Panc1 (cell line): ENCODE measurements at places on chromosomes 1 and 21. TPM values are rescaled to one million over a fixed set of nuclear protein-coding genes. Genes with fewer than 3 reads are reported as not detected.

GRCh38 chr21:31088474-31088751 lies 50.1 kb upstream of the KRTAP19-8 start:
- H3K27me3 ChIP-seq, result no peaks in the 10 kb centered on the region
- H3K36me3 ChIP-seq, result no peaks in the 10 kb centered on the region
- no peak overlapping the region for H3K27ac ChIP-seq

DNA sequence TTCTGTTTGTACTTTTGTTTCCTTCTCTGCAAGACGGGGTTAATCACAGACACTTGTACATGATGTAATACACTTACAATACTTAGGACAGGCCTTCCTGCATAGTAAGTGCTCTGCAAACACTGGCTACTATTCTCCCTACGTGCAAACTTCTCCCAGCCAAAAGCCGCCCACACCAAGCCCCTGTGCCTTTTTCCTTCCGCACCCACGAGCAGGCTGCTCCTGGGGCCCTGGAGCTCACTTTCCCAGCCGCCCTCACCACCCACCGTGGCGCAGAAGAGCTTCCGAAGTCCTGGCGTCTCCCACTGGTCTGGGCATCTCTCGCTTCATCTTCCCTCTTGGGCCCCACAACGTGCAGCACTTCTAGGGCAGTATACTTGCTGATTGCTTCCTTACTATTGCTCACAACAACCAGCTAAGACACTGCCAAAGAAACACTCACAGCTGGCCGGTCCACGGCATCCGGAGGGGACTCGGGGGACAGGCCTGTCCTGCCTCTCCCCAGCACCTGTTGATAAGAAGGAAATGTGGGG lies 22.5 kb upstream of the GPR157 start:
- H3K27ac ChIP-seq, result no peak overlapping the region
- no peak for DNase-seq
- H3K4me3 ChIP-seq, result no peak overlapping the region
- no peaks in the 10 kb centered on the region for H3K36me3 ChIP-seq
- H3K4me1 ChIP-seq, result no peaks in the 10 kb centered on the region

SPRR4 gene
- total RNA-seq, result not detected

- H3K4me3 ChIP-seq, result no peak overlapping the region
- H3K27me3 ChIP-seq, result no peaks in the 10 kb centered on the region
Observed at GRCh38 chr1:16124377-16125087, 31.3 kb downstream of the EPHA2 start.

GRCh38 chr21:25963181-25963580 lies 207.4 kb downstream of the APP start:
- H3K4me1 ChIP-seq, result peaks cover 11% of the 10 kb centered on the region
- H3K36me3 ChIP-seq, result peaks cover 10% of the 10 kb centered on the region
- DNase-seq, result peak; percentile 55
- H3K27me3 ChIP-seq, result no peaks in the 10 kb centered on the region
- no peak overlapping the region for H3K4me3 ChIP-seq

- no peaks in the 10 kb centered on the region for H3K36me3 ChIP-seq
- H3K27me3 ChIP-seq, result no peaks in the 10 kb centered on the region
- H3K4me3 ChIP-seq, result no peak overlapping the region
- no peaks in the 10 kb centered on the region for H3K4me1 ChIP-seq
- H3K27ac ChIP-seq, result no peak overlapping the region
- DNase-seq, result no peak
Observed at GRCh38 chr1:217017165-217017564, 293.9 kb upstream of the ESRRG start.

- no peak overlapping the region for H3K27ac ChIP-seq
- H3K36me3 ChIP-seq, result no peaks in the 10 kb centered on the region
- no peaks in the 10 kb centered on the region for H3K4me1 ChIP-seq
Observed at GRCh38 chr1:95176861-95177260, 57.1 kb upstream of the RWDD3 start.

- H3K27ac ChIP-seq, result peak overlapping the region; percentile 100
- H3K4me3 ChIP-seq, result peak overlapping the region; percentile 69; the same call in 1 of the 2 replicates
- DNase-seq, result no peak
- H3K36me3 ChIP-seq, result peaks cover 5% of the 10 kb centered on the region; the same call in 1 of the 2 replicates
Observed at GRCh38 chr1:50975436-50975835, 5.4 kb downstream of the CDKN2C start.

FCRLB gene
- 0.41 TPM for total RNA-seq

LRRC71 gene
- total RNA-seq, result 0.77 TPM

NLRP3 gene
- total RNA-seq, result 0.33 TPM

- H3K27ac ChIP-seq, result no peak overlapping the region
- no peak for DNase-seq
- no peaks in the 10 kb centered on the region for H3K27me3 ChIP-seq
- no peaks in the 10 kb centered on the region for H3K4me1 ChIP-seq
- no peaks in the 10 kb centered on the region for H3K36me3 ChIP-seq
Observed at GRCh38 chr1:199170711-199171110, 531.9 kb downstream of the PTPRC start.

- H3K4me3 ChIP-seq, result no peak overlapping the region
- H3K36me3 ChIP-seq, result no peaks in the 10 kb centered on the region
- no peaks in the 10 kb centered on the region for H3K4me1 ChIP-seq
- H3K27ac ChIP-seq, result no peak overlapping the region
- DNase-seq, result no peak
Observed at GRCh38 chr1:159121526-159121925, 45.0 kb upstream of the AIM2 start.

ZMYND12 gene
- total RNA-seq, result 0.57 TPM

NID1 gene
- total RNA-seq, result 89.3 TPM

ALX3 gene
- total RNA-seq, result not detected

- H3K27me3 ChIP-seq, result no peaks in the 10 kb centered on the region
- peak overlapping the region; percentile 89 for H3K27ac ChIP-seq
- H3K36me3 ChIP-seq, result peaks cover 8% of the 10 kb centered on the region
- peaks cover 16% of the 10 kb centered on the region for H3K4me1 ChIP-seq
- H3K4me3 ChIP-seq, result peak overlapping the region; percentile 83
Observed at GRCh38 chr1:161166669-161167548, 683 bp downstream of the PPOX start.

DNA sequence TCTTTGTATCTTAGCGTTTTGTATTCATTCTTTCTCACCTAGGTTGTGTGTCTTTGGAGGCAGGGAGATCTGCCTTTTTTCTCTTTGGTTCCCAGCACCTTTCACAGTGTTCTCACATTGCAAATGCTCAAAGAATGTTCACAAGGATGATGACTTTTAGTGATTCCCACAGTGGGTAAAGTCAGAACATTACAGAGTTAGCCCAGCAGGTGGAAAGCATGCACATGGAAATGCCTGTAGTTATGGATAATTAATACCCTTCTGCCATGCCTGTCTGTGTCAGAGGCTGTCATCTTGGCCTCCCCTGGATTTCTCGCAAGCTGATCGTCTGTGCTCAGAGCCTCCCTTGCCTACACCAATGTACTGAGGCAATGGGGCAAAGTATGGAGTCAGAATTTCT lies 458.9 kb downstream of the LMO4 start:
- no peak for DNase-seq
- H3K4me3 ChIP-seq, result no peak overlapping the region

- H3K4me3 ChIP-seq, result no peak overlapping the region
- H3K27ac ChIP-seq, result peak overlapping the region; percentile 74
- H3K4me1 ChIP-seq, result peaks cover 63% of the 10 kb centered on the region
- no peaks in the 10 kb centered on the region for H3K36me3 ChIP-seq
- H3K27me3 ChIP-seq, result no peaks in the 10 kb centered on the region
Observed at GRCh38 chr1:230087717-230088105, 20.7 kb downstream of the GALNT2 start.

KCNQ4 gene
- total RNA-seq, result 2.6 TPM

OR2L2 gene
- total RNA-seq, result not detected

- no peaks in the 10 kb centered on the region for H3K36me3 ChIP-seq
- H3K4me1 ChIP-seq, result no peaks in the 10 kb centered on the region
- H3K27me3 ChIP-seq, result peaks cover 2% of the 10 kb centered on the region; the same call in 1 of the 2 replicates
- no peak overlapping the region for H3K27ac ChIP-seq
- no peak for DNase-seq
Observed at GRCh38 chr1:58041621-58042020, 504.9 kb downstream of the OMA1 start.

CENPL gene
- total RNA-seq, result 28.7 TPM

SPRR2G gene
- not detected for total RNA-seq

GRCh38 chr21:43984905-43985689 lies 27.0 kb upstream of the TRAPPC10 start:
- H3K27ac ChIP-seq, result no peak overlapping the region
- no peak for DNase-seq
- no peaks in the 10 kb centered on the region for H3K27me3 ChIP-seq
- no peaks in the 10 kb centered on the region for H3K4me1 ChIP-seq
- no peaks in the 10 kb centered on the region for H3K36me3 ChIP-seq

GRCh38 chr1:24339996-24340395 lies 20.8 kb downstream of the GRHL3 start:
- no peak overlapping the region for H3K27ac ChIP-seq
- no peaks in the 10 kb centered on the region for H3K27me3 ChIP-seq
- DNase-seq, result no peak
- H3K4me3 ChIP-seq, result no peak overlapping the region

SLC25A33 gene
- total RNA-seq, result 13.4 TPM

EDN2 gene
- total RNA-seq, result not detected

GRCh38 chr1:86289161-86289560 lies 107.0 kb downstream of the ODF2L start:
- no peak overlapping the region for H3K4me3 ChIP-seq
- no peak for DNase-seq

OXCT2 gene
- 1.9 TPM for total RNA-seq

GRCh38 chr1:238176441-238176840 lies 285.7 kb upstream of the ZP4 start:
- no peak for DNase-seq
- no peaks in the 10 kb centered on the region for H3K36me3 ChIP-seq
- no peak overlapping the region for H3K4me3 ChIP-seq
- H3K27me3 ChIP-seq, result no peaks in the 10 kb centered on the region
- no peaks in the 10 kb centered on the region for H3K4me1 ChIP-seq
- H3K27ac ChIP-seq, result no peak overlapping the region

- no peak overlapping the region; the same call in 1 of the 2 replicates for H3K27ac ChIP-seq
- H3K4me1 ChIP-seq, result peaks cover 9% of the 10 kb centered on the region
- H3K27me3 ChIP-seq, result no peaks in the 10 kb centered on the region
- H3K4me3 ChIP-seq, result no peak overlapping the region
- no peaks in the 10 kb centered on the region; the same call in 1 of the 2 replicates for H3K36me3 ChIP-seq
Observed at GRCh38 chr1:198232378-198232777, 75.6 kb downstream of the NEK7 start.

SETD4 gene
- 15.6 TPM for total RNA-seq

GRCh38 chr1:226938903-226939437 lies 1.1 kb upstream of the COQ8A start:
- H3K4me1 ChIP-seq, result peaks cover 16% of the 10 kb centered on the region
- peak overlapping the region; percentile 82 for H3K4me3 ChIP-seq
- DNase-seq, result no peak
- peak overlapping the region; percentile 92 for H3K27ac ChIP-seq

DNA sequence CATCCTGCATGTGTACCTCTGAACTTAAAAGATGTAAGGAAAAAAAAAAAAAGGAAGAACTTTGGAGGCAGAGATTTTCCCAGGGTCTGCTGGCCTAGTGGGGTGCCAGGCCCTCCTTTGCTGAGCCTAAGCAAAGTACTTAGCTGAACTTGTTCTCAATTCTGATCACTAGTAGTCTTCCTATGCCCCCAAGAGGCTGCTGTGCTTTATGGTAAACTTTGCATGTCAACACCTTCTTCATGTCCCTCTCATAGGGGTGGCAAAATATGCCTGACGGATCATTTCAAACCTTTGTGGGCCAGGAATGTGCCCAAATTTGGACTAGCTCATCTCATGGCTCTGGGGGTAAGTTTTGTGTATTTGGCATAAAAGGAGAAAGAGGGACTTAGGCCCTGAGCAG lies 1.4 kb upstream of the USP21 start:
- H3K4me3 ChIP-seq, result no peak overlapping the region
- peaks cover 16% of the 10 kb centered on the region for H3K36me3 ChIP-seq
- peaks cover 22% of the 10 kb centered on the region for H3K4me1 ChIP-seq

GRCh38 chr1:181075766-181076350 lies 12.6 kb upstream of the IER5 start:
- H3K27me3 ChIP-seq, result no peaks in the 10 kb centered on the region
- H3K36me3 ChIP-seq, result no peaks in the 10 kb centered on the region
- 0 out of 2 replicates have a peak, but pooled peaks cover 3% of the 10 kb centered on the region for H3K4me1 ChIP-seq
- H3K27ac ChIP-seq, result no peak overlapping the region

GRCh38 chr1:69777423-69777822 lies 209.7 kb downstream of the LRRC7 start:
- H3K27me3 ChIP-seq, result no peaks in the 10 kb centered on the region
- H3K4me1 ChIP-seq, result no peaks in the 10 kb centered on the region
- no peak overlapping the region for H3K27ac ChIP-seq
- no peaks in the 10 kb centered on the region for H3K36me3 ChIP-seq
- DNase-seq, result no peak

GRCh38 chr1:232170909-232171308 lies 459.0 kb downstream of the SIPA1L2 start:
- no peak overlapping the region for H3K27ac ChIP-seq
- no peak for DNase-seq
- H3K27me3 ChIP-seq, result no peaks in the 10 kb centered on the region
- H3K4me3 ChIP-seq, result no peak overlapping the region
- no peaks in the 10 kb centered on the region for H3K36me3 ChIP-seq

- H3K36me3 ChIP-seq, result no peaks in the 10 kb centered on the region
- DNase-seq, result no peak
- no peaks in the 10 kb centered on the region for H3K27me3 ChIP-seq
- no peak overlapping the region for H3K4me3 ChIP-seq
- H3K27ac ChIP-seq, result no peak overlapping the region
Observed at GRCh38 chr1:75655931-75656330, 45.0 kb upstream of the SLC44A5 start.

RBP7 gene
- total RNA-seq, result 28.9 TPM

GRCh38 chr1:66372522-66373101 lies 161.3 kb upstream of the SGIP1 start:
- no peak for DNase-seq
- no peak overlapping the region for H3K27ac ChIP-seq
- H3K27me3 ChIP-seq, result no peaks in the 10 kb centered on the region

DNA sequence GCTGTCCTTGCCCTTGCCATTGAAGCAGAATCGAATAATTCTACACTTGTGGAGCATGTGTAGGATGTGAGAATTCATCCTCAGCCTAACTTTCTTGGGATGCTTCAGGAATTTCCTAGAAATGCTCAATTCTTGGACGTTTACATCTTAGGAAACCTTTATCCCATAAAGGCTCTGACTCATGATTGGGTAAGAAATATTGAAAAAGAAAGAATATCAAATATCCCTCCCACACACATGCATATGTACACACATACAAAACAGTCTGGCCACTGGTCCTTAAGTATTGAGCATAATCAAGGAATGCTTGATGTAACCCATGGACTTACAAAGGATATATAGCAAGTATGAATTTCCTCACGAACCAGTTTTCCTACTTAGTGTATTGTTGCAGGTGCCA lies 83.9 kb upstream of the IPO9 start:
- H3K27ac ChIP-seq, result no peak overlapping the region
- H3K4me1 ChIP-seq, result 0 out of 2 replicates have a peak, but pooled peaks cover 10% of the 10 kb centered on the region
- no peak overlapping the region for H3K4me3 ChIP-seq
- no peak for DNase-seq
- peaks cover 5% of the 10 kb centered on the region; the same call in 1 of the 2 replicates for H3K36me3 ChIP-seq

- DNase-seq, result no peak
- H3K27ac ChIP-seq, result no peak overlapping the region
- H3K36me3 ChIP-seq, result no peaks in the 10 kb centered on the region
- H3K4me3 ChIP-seq, result peak overlapping the region; percentile 8; the same call in 1 of the 2 replicates
- no peaks in the 10 kb centered on the region for H3K4me1 ChIP-seq
- peaks cover 5% of the 10 kb centered on the region; the same call in 1 of the 2 replicates for H3K27me3 ChIP-seq
Observed at GRCh38 chr1:183806125-183806524, 1.2 kb downstream of the RGL1 start.
